ELR (cell line): ENCODE measurements at places on chromosomes 2 and 18.

DNA sequence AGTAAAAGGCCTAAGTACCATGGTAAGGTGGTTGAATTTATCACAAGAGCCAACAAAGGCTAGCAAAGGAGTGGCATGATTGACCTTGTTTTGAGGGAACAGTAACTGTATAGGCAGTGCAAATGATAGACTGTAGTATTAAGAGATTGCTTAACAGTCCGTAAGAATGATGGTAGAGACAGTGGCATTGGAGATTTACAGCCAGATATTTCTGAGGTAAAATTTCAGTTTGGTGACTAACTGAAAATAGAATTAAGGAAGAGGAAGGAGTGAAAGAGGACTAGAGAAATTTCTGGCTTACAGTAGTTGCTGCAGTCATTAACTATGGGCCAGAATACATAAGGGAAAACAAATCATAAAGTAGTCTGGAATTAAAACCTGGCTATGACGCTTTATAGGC is 4.4 kb upstream of the BAZ2B start:
- no peak for DNase-seq

DNA sequence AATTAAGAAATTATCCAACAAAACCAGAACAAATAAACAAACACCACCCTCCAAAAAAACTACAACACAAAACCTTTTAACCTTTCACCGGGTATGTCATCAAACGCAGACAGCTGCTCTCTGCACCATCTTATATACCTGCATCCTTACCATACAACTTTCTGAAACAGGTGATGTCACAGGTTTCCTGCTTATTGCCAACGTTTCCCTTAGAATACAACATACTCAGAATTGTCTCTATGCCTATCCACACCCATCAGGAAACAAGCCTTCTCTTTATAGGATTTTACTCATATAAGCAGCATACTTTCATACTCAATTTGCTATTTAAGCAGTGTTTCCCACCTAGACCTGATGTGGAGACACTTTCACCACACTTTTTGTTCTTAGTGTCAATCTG is 181.0 kb downstream of the DYM start:
- DNase-seq: no peak

- no peak for DNase-seq
Measured at GRCh38 chr2:46050489-46050888, 246.7 kb upstream of the EPAS1 start.

DNA sequence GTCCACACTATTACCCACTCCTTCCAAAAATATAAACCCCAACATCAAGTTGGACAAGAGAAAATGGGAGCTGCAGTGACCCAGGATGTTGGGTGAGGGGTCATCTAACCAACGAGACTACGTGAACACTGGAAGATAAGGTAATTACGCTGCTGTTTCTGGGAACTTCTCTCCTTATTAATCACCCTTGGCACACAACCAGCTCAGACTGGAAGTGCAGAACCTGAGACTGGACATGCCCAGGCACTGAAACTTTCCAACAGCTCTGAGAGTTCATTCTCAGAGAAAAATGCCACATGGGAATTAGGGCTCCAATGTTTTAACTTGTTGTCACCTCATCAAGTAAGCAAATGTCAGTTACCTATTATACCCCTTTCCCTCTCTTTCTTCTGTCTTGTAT is 135.3 kb downstream of the CCDC148 start:
- DNase-seq: peak; percentile 58

GRCh38 chr2:236618370-236618769 is 48.7 kb downstream of the ACKR3 start:
- no peak for DNase-seq

- peak; percentile 85 for DNase-seq
Measured at GRCh38 chr2:28449488-28450395, 46.1 kb upstream of the PLB1 start.

GRCh38 chr2:217060516-217060915 is 200.7 kb upstream of the TNP1 start:
- no peak for DNase-seq

- no peak for DNase-seq
Measured at GRCh38 chr2:164456619-164457018, 164.7 kb downstream of the GRB14 start.

DNA sequence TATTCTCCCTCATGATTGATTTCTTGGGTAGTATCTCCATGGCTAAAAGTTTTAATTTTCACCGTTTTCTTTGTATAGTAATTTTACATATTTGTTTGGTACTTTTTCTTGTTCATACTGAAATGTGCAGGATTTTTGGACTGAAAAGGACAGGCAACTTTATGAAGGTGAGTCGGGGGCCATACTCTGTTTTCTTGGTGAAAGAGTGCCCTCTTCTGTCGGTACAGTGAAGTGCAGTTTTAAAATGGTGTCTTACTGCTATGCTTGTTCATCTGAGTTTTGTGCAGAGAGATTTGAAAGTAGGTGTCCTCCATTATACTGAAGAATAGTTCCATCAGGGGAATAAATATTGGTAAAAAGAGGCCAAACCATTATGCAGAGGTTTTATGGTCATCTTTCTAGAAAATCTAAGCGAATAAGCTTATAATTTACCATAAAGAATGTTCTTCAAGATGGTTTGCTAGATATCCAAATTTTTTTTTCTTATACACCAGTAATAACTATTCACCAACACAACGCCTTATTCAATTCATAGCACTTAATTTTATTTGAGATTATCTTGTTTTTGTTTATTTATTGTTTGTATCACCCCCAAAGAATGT is 8.7 kb upstream of the SERPINB13 start:
- DNase-seq: peak; percentile 52

GRCh38 chr2:233075141-233075965 is 15.2 kb downstream of the INPP5D start:
- DNase-seq: no peak

- DNase-seq: no peak
Measured at GRCh38 chr2:138023298-138023697, 59.0 kb downstream of the HNMT start.

DNA sequence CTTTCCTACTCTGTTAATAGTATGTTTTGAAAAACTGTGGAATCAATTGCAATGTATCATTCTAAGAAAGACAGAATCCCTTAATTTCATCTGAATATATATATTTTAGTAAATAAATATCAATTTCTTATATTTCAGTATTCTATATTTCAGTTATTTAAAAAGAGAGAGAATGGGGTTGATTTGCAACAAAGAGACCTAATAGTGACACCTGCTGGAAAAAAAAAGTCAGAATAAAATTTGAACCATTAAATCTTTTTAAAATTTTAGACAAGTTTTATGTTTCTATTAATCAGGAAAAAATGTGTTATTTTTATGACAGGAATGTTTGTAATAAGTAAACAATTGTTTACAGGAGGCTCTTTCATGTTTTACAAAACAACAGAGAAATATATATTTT is 20.7 kb upstream of the CCNT2 start:
- peak; percentile 47 for DNase-seq

- no peak for DNase-seq
Measured at GRCh38 chr2:5945742-5946141, 253.6 kb downstream of the SOX11 start.

DNA sequence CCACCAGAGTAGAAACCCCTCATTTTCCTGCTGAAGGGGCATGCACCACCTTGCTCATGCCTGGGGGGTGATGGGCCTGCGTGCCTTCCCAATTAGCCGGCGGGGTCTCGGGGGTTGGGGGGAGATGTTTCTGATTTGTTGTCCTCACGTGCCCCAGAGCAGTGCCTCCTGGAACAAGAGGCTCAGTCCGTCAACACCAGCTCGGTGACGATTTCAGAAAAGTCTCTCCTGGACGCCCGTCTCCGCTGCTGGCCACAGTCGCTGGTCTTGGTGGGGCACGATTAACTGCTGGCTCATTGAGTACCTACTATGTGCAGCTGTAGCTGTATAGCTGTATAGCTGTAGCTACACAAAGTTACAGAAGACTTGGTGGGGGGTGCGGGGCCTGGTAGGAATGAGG is 4.4 kb downstream of the ACKR3 start:
- DNase-seq: no peak

DNA sequence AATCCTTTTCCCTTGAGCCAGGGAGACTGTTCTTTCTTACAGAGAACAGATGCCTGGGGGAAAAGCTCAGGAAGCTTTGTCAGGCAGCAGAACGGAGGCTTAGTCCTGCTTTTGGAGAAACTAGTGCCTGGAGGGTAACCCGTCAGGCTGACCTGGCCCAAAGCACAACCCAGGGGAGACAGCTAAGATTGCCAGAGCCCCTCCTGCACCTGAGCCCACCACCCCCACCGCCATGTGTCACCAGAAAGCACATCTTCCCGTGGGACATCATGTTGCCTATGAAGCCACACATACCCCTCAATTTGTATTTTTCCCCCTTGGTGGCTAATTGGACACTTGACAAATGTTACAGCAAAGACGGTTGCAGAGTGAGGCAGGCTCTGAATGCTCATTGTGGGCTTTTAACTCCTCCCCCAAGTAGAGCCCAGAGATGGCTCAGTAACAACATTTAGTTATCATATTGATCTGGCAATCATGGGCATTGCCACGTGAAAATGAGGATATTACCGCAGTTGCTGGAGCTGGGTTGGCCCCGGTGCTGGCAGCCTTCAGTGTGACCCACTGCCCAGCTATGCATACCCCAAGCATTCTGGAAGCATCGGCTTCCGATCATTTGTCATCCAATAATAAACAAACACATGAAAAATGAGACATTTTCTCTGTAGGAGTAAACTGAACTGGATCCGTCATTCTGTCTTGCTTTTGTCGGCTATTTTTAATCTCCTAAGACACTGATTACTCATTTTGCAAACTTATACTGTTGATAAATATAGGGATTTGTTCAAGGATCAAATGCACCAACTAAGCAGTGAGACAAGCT is 229.5 kb downstream of the ATAD2B start:
- DNase-seq: peak; percentile 56

DNA sequence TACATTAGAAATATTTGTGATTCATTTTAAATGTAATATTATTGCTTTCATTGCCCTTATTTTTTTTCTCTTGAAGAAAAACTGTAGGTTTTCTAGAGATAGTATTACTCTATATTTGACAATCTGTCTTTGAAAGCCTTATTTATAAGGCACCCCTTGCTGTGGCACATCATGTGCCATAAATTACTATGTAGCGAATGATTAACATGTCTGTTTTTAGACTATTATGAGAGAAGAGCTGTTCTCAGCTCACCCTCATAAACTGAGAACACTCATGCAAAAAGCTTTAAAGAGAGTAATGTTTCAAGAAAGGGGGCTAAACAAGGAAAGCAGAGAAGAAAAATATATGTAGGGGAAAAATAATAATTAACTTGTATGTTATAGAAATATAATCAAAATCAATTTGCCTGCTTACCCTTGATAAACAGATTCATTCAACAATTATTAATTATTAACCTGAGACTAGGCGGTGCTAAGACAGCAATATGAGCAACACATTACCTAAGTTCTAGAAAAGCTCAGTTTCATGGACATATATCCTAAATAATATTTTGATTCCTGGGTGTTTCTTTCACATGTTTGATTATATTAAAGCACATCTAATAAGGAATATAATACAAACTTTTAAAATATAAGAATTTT is 69.0 kb downstream of the RAB3GAP1 start:
- DNase-seq: no peak

DNA sequence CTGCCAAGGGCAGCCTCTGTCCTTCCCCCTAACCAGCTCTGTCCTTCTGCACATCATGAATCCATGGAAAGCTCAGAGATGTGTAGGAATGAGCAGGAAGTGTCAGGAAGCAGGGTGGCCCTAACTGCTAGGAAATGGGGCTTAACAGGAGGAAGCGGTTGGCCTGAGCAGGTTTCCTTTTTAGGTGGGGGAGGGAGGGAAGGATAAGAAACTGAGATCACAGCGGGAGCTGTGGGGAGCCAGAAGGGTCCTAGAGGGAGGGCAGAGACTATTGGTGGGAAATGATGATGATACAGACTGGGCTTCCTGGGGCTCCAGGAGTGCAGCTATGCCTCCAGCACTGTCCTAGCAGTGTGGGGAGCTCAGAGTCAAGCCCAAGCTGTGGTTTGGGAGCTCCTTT is 182.0 kb downstream of the SH3BP4 start:
- DNase-seq: no peak

GRCh38 chr2:222993920-222994650 is 57.9 kb upstream of the KCNE4 start:
- DNase-seq: peak; percentile 47

DNA sequence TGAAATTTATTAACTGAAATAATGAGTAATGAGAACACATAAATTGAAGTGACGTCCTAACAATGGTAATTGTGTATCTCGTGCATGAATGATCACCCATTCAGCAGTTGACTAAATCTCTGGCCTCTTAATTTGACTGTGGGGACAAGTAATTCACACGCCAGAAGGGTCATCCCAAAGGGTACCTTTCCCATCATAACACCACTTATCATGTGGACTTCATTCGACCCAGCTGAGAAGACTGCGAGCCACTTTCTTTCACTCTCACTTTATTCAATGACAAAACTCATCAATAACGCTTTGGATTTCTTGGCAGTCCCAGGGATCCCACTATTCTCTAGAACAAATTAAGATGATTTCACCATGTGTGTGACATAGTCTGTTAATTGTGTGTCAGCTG is 62.7 kb upstream of the LYPD1 start:
- DNase-seq: no peak

- DNase-seq: peak; percentile 85
Measured at GRCh38 chr2:33051586-33052360, 105.0 kb downstream of the LTBP1 start.

GRCh38 chr18:12839057-12839525 is 44.9 kb downstream of the PTPN2 start:
- DNase-seq: peak; percentile 37
